ENCODE measurements at places on chromosomes 4 and X. TPM values are rescaled to one million over a fixed set of nuclear protein-coding genes. Genes with fewer than 3 reads are reported as not detected.

MAOA gene
- total RNA-seq: 1.0 TPM

ALG13 gene
- total RNA-seq: 29.3 TPM

KCNE5 gene
- not detected for total RNA-seq

SUPT20HL1 gene
- not detected for total RNA-seq

EIF1AX gene
- 37.4 TPM for total RNA-seq

All from kidney epithelial cell (primary cell).